ENCODE measurements at places on chromosomes 5 and 9.

DNA sequence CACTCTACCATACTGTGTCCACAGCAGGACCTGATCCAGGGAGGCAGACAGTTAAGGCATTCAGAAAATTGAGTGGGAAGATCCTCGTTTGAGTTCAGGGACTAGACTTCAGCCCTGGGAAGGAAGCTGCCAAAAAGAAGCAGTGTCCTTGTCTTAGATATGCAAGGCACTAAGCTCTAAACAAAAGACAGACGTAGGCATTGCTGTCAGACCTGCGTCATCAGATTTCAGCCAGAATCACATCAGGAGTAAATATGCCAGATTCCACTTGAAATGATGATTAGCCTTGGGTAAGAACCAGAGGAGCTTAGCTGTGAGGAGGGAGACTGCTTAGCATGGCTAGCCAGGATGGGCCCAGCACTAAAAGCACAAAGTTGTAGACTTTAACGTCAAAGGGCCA, 56.7 kb downstream of the MAMDC2 start:
- DNase-seq = no peak

DNA sequence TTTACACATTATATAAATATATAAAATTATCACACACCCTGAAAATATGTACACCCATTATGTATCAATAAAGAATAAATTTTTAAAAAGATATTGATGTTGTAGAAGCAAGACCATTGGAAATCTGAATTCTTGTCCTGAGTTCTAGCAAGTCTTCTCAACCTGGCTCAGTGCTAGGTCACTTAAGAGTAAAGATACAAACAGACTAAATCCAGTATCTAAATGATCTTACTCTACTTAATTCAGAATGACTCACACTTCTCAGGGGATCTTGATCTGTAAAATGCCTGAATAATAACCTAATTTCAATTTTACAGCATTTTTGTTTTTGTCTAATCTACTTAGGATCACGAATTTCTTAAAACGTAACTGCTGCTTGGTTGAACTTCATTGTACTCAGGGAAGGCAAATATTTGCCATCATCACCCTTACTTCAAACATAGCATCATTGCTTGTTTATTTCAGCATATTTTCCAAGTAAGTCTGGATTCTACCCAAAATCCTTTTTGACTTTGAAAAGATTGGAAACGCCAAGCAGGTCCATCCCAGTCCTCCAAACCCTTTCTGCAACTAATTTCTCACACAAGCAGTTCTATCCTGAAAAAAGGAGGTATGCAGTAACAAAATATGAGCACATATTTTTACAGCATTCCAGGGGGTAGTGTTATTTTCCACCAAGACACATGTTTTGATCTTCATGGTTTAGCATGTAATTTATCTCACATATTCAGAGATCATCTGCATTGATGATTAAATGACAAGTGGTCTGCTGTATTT, 582.6 kb downstream of the PSAT1 start:
- no peak for DNase-seq

GRCh38 chr9:119998614-119999013, 581.4 kb downstream of the CDK5RAP2 start:
- DNase-seq = no peak

GRCh38 chr5:136080113-136080482, 51.3 kb downstream of the TGFBI start:
- DNase-seq = no peak

DNA sequence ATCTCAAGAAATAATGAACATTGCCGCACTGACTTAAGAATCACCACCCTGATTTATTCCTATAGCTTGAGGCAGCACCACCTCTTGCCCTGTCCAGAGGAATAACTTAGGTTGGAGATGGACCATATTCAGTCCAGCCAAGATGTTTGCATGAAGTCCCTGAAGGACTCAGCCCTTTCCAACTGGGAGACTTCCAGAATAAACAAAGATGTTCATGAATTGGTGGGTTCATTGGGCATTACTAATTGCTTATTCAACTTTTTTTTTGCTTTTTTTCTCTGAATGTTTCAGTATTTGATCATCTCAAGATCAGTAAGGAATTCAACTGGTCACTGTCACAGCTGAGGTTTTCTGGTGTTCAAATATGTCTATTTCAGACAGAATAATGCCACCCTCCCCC, 470.6 kb downstream of the CCDC171 start:
- DNase-seq = no peak

DNA sequence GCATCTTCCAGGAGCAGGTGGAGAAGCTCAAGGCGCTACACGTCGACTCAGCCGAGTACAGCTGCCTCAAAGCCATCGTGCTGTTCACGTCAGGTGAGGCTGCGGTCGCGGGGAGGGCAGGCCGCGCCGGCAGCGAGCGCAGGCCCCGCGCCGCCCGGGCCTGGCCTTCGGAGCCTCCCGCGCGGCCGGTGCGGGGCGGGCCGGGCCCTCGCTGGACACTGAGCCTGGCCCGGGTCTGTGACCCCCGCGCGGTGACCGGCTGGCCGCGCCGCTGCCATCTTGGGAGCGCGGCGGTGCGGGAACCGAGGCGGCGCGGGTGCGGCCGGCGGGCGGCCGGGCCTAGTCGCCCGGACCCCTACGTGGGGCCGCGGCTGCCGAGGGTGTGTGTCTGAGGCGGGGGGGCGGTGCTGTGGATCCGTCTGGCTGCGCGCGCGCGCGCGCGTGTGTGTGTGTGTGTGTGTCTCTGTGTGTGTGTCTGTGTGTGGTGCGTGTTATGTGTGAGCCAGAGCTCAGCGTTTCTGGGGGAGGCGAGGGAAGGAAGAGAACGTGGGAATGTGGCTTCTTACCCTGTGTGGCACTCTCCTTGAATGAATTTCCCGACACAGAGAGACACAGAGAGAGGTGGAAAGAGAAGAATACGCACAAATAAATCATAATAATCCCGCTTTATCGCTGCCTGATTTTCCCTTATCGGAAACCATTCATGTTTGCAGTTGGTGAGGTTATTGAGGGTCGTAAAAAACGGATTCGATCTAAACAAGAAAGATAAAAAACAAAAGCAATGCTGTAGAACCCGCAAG, 5.5 kb downstream of the NR2F1 start:
- no peak for DNase-seq

DNA sequence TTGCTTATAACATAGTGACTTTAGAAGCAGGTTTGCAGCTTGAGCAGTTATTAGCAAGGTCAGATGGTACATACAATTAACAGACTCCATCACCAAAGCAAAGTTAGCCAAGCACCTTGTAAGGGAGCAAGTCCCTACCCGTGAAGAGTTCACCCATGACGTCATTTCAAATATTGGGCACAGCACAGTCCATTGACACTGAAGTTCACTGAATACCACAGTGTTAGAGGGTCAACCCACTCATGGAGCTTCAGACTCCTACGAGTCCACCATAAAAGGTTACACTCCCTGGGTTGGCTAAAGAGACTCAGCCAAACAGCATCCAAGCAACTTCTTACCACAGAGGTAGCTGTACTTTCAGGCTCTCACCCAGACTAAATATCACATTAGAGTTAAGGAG, 77.5 kb downstream of the GALNT10 start:
- no peak for DNase-seq

GRCh38 chr5:62920856-62921255, 342.2 kb downstream of the LRRC70 start:
- DNase-seq = no peak

- no peak for DNase-seq
Observed at GRCh38 chr9:91949946-91950664, at the start of gene ROR2. Gene ROR2 (minus strand): TSS chr9:91950228.

DNA sequence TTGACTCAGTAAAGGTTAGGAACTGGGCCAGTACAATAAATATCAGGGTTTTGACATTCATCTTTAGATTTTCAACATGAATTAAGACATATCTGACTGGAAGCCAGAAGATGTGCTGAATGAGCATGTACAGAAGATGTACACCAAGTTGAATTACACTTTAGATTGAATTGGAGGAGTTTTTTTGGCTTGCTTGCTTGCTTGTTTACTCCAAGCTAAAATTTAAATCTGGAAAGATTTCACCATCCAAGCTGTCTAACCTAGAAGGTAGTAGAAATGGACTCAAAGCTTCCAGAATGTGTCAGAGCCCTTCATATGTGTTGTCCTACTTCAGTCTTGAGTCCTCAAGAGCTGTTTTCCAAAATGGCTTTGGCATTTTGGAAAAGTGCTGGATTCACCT, 49.0 kb upstream of the FCHO2 start:
- no peak for DNase-seq

DNA sequence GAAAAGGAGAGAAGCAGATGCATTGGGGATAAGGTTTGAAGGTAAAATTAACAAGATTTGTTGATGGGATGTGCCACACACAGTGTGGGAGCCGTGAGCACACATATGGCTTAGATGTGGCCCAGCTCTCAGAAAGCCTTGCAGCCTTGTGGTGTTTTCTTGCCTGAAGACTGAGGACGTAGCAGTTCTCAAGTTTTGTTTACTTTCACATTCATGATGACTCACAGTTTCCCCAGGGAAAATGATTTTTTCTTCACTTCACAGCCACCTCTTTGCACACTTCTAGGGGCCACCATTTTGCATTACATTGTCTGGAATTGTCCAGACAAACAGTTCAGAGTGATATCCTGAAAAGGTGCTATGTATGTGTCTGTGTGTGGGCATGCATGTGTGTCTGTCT, 126.2 kb downstream of the BASP1 start:
- no peak for DNase-seq
